ENCODE measurements at places on chromosomes 7 and 10.
A peak's percentile ranks its signal among the peaks of the same experiment; 100 is the strongest.

DNA sequence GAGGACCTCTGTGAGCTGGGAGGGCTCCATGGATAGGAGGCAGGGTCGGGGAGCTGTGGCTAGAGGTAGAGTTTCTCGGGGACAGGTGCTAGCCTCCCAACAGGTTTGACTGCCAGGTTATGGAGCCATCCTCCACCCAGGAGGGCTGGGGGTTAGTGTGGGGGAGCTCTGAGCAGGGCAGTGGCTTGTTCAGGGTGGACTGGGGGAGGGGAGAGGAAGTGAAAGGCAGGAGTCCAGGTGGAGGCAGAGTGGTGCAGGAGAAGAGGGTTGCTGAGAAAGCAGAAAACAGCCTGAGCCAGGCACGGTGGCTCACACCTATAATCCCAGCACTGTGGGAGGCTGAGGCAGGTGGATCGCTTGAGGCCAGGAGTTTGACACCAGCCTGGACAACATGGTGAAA, 40.5 kb upstream of the HSPB1 start:
- DNase-seq, result peak; percentile 91

GRCh38 chr7:155224116-155224811, 73.4 kb upstream of the INSIG1 start:
- no peak for DNase-seq

- DNase-seq, result no peak
Observed at GRCh38 chr10:101358706-101359300, 4.8 kb downstream of the BTRC start.

DNA sequence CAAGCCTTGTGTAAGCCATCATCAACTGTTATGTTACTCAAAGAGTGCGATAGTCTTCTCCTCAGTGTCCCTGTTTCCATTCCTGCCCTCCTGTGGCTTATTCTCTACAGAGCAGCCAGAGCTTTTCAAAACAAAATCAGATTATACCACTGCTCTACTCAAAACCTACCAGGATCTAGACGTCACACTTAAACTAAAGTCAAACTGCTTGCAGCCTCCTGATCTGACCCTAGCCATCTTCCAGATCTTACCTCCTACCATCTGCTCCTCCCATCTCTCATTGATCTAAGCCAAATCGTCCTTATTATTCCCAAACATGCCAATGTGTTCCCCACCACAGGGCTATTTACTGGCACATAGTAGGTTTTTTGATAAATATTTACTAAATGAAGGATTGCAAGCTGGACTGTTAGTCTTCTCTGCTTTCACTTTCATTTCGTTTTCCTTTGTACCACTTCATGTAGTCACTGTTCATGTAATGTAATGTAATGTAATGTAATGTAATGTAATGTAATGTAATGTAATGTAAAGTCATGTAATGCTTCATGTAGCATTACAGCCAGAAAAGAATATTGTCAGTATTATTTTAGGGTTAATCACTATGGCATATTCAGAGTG, 116.1 kb downstream of the GPR37 start:
- no peak for DNase-seq

- DNase-seq, result no peak
Observed at GRCh38 chr7:129650056-129650758, 38.7 kb downstream of the NRF1 start.

DNA sequence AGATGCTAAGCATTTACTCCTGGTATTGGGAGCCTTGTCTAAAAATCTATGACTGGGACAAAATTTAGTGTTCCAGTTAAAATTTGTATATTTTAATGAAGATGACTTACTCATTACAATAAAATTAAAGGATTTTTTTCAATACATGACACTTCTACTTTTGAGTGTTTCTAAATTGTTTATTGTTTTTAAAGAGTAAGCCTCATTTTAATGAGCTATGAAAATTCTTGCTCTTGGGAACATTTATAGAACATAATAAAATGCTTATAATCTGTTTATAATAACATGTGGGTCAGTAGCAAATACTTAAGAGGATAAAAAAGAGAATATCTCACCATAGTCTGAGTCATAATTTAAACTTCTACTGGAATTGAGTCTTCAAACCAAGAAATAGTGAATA, 149.5 kb downstream of the PLCE1 start:
- DNase-seq, result no peak

DNA sequence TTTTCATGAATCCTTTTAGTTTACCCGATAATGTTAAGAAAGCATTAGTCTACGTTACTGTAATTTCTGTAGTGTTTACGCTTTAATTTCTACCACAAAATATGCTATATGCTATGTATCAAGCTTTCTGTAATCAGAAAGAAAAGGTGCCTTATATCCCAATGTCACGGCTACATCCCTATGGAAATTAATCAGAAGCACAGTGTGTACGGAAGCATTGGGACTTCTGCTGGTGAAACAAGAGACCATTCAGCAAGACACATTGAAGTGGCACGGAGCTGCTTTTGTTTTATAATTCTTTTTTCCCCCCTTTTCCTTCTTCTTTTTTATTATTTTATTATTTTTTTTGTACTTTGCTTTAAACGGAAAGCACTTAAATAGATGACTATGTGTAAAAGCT, 31.2 kb upstream of the SH2B2 start:
- DNase-seq, result no peak

DNA sequence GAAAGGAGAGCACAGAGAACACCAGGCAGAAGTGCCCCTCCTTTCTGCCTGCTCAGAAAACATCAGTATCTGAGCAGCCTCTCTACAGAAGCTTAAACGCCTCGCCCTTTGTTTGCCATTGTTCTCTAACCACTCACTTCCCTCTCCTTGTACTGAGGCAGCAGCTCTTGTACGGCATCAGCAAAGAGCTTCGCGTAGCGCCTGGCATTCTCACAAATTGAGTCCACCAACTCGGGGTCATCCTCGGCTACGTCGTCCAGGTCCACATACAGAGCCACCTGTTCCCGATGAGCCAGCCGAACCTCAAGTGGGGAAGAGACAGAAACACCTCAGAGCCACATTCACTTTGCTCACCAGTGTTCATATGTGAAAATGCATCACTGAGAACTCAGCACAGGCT, 1.7 kb downstream of the MCM7 start:
- no peak for DNase-seq

DNA sequence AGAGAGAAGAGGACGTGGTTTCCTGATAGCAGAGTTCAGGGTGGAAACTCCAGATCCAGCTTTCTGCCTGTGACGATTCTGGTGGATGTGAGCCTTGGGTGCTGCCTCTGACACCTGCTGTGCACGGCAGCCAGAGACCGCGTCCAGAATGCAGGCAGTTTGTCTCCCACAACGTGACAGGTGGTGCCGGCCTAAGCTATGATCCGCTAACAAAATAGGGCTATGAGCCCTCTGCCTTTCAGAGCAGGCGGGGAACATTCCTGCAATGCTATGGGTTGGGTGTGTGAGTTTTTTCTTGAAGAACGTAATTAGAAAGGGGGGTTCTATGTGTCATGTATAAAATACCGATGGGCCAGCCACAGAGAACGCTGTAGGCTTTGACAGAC, 297.3 kb upstream of the PRKCQ start:
- no peak for DNase-seq

- no peak for DNase-seq
Observed at GRCh38 chr10:95837783-95838182, 70.0 kb upstream of the CC2D2B start.

DNA sequence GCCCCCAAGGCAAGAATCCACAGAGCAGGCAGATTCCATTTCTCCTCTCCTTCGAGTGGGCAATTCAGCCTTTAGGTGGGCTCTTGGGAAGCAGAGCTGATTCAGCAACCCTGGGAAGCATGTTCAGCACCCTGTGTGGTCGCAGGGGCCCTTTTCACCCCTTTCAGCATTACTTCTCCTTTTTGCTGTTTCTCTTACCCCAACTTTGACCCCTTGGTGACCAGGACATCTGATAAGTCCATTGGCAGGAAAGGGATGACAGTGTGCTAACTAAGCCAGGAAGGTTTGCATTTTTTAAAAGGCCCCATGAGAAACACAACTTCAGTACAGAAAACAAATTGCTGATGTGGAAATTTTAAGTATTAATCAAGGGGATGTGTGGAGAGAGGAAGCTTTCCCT, 283.7 kb upstream of the NRP1 start:
- no peak for DNase-seq

DNA sequence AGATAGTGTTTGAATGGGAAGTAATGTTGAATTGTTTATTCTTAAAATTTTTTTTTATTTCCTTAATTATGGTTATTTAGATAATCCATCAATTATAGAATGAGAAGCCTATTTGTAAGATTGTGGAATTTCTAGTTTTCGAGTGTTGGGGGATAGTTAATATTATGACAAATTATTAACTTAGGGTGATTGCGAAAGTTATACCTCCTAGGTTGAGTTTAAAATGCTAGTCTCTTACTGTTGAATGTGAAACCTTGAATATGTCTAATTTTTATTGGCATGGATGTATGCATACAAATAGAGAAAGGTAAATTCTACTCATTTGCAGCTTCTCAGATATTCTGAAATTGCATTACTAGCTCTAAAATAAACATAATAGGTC, 43.2 kb downstream of the BICC1 start:
- DNase-seq, result no peak

- no peak for DNase-seq
Observed at GRCh38 chr10:94578790-94579189, 33.2 kb downstream of the HELLS start.

GRCh38 chr10:1440897-1441296, 296.4 kb downstream of the ADARB2 start:
- no peak for DNase-seq

- DNase-seq, result peak; percentile 46
Observed at GRCh38 chr7:98619450-98620321, 2.6 kb downstream of the NPTX2 start.

- DNase-seq, result peak; percentile 46
Observed at GRCh38 chr10:105967256-105967655, 1197.2 kb downstream of the SORCS1 start.

GRCh38 chr10:5564537-5565204, 39.9 kb downstream of the CALML3 start:
- DNase-seq, result no peak

- no peak for DNase-seq
Observed at GRCh38 chr10:69292459-69292858, 14.2 kb downstream of the HK1 start.

DNA sequence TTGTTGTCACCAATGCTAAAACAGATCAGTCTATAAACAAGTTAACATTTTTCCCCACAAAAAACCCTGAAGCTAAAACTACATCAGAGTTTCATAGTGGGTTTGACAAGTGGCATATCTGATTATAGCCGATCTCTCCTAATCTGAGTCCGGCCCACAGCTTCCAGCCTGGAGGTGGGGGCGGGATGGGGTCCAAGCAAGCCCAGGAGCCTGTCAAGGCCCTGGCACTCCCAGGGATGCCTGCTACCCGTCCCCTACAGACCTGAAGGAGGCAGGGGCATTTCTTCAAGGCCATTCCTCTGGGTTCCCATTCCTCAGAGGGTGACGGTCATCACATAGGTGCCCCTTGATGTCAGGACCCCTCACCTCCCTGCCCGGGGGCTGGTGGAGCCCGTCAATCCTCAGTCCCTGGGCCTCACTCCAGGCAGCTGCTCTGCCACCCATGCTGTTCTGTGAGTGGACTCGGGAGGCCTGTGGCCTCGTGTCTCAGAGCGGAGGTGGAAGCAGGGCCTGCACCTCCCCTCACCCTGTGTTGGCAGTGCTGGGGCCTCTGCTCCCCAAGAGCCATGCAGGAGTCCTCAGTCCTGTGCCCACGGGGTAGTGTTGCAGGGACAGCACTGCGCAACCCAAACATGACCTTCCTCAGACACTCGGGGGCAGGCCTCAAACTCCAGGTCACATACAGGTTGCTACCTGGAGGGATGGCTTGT, 8.8 kb downstream of the DPYSL4 start:
- no peak for DNase-seq

DNA sequence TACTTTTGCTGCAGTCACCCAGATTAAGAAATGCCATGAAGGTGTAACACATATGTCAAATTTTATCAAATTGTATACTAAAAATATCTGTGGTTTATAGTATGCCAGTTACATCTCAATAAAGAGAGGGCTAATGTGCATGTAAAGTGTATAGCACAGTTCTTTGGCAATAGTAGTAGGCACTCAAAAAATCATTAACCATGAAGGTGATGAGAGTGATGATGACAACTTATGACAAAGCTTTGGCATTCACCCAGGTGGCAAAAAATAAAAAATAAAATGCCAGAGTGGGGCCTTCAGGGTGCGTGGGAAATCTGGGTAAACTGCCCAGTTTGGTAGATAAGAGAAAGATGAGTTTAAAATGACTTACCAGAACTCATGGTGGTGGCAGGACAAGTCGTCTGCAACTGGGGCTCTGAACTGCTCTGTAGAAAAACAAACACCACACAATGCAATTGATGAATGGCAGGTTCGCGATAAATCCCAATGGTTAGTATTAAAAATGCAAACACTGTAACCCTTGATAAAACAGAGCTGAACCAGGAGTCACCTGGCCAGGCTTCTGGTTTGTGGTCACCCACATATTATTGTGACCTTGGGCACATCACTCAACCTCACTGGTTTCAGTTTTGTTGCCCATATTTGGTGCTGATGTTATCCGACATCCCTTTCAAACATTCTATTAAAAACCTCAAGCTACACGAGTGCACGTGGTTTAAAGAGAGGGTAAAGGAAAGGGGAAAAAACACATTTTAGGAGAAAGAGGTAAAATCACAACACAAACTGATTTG, 120.2 kb downstream of the SORBS1 start:
- peak; percentile 69 for DNase-seq

- DNase-seq, result no peak
Observed at GRCh38 chr10:13990946-13991345, 339.8 kb downstream of the FRMD4A start.

GRCh38 chr7:6340241-6340640, 67.8 kb upstream of the CYTH3 start:
- DNase-seq, result no peak

- DNase-seq, result no peak
Observed at GRCh38 chr7:29435167-29435566, 128.5 kb upstream of the PRR15 start.

DNA sequence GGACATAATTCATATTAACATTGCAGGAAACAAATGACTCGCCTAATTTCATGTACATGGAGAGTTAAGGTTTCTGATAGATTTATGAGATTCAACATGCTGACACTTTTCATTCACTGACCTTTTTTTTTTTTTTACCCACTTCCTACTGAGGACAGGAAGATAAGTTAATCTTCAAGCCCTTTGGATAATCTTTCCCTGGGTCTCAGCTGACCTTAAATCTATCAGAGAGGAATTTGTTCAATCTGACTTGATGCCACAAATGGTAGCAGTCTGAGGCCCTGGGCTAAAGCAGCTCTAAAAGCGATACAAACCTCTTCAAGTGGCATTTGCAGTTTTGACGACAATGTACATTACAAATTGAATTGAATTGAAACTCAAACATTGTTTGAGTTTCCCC, 493.3 kb upstream of the SORCS1 start:
- no peak for DNase-seq

GRCh38 chr10:124174673-124175645, 81.6 kb upstream of the CHST15 start:
- no peak for DNase-seq

GRCh38 chr7:21084286-21084685, 297.6 kb upstream of the SP8 start:
- no peak for DNase-seq
